ENCODE measurements at places on chromosomes 1 and 21.
A peak's percentile ranks its signal among the peaks of the same experiment; 100 is the strongest.

DNA sequence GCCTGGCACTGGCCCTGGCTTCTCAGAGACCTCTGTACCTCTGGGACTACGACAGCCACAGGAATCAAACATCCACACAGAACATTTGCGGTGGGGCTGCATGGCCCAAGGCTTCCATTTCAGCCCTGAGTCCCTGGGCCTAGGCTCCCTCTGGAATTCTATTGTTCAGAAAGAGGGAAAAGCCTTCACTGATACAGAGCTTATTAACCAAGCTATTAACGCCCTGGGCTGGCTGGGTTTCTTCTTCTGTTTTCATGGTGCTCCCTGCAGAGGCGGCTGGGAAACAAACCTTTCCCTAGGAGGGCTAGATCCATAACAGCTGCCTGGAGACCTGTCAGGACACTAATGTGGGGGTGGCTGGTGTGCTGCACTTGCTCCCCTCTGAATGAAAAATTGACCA is 88.2 kb downstream of the KAZN start:
- no peak for DNase-seq

- DNase-seq, result no peak
Measured at GRCh38 chr1:15033264-15033663, 120.3 kb upstream of the TMEM51 start.

GRCh38 chr1:234583755-234584419 is 26.1 kb downstream of the IRF2BP2 start:
- no peak for DNase-seq

DNA sequence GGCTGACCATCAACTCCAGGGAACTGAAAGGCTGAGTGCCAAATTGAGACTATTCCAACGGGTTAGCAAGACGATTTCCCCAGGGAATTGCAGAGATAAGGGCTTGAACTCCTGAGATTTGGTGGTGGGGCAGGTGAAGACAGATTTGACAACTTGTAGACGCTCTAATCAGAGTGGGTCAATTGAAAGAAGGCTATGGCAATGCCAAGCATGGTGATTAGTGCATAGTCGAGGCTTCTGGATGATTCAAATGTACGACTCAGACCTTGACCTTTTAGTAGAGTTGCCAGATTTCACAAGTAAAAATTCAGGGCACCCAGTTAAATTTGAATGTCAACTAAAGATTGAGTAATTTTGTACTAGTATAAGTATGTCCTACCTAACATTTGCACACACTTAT is 302.1 kb upstream of the SPAG17 start:
- DNase-seq, result no peak

GRCh38 chr1:33119532-33120217 is 38.7 kb downstream of the AZIN2 start:
- no peak for DNase-seq

- DNase-seq, result peak; percentile 42
Measured at GRCh38 chr1:23699280-23700179, 7.9 kb downstream of the RPL11 start.

DNA sequence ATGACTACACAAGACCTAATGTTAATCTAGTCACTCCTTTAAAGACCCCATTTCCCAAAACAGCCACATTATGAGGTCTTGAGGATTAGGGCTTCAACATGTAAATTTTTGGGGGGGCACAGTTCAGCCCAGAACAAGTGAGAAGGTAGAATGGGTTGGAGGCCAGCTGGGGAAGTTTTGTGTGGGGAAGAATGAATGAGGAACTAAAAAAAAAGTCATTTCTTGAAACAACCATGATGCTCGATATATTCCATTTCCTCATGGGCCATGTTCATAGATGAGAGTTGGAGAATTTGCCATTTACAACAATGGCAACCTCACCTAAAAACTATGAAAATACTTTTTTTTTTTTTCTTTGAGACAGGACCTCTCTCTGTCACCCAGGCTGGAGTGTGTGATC is 14.5 kb downstream of the NLRP3 start:
- DNase-seq, result no peak

Data from activated CD4-positive, alpha-beta T cell treated with anti-CD3 and anti-CD28 coated beads for 48 hours (primary cell).